ENCODE measurements at places on chromosomes 2 and 18.

- DNase-seq, result no peak
These were observed 11.1 kb upstream of the KLHL30 start for GRCh38 chr2:238127165-238128060.

- no peak for DNase-seq
These were observed 480.9 kb downstream of the TSN start for GRCh38 chr2:122236152-122236874.

- DNase-seq, result no peak
These were observed 14.7 kb downstream of the CD28 start for GRCh38 chr2:203720915-203721672.

- no peak for DNase-seq
These were observed 24.1 kb upstream of the PLEKHM3 start for GRCh38 chr2:208049441-208049840.

- DNase-seq, result no peak
These were observed 813 bp downstream of the NDC80 start for GRCh38 chr18:2572171-2572569.

- no peak for DNase-seq
These were observed 14.9 kb downstream of the CEBPZOS start for GRCh38 chr2:37211212-37211611.

GRCh38 chr2:241314226-241315092 is 1.0 kb downstream of the HDLBP start:
- DNase-seq, result no peak

- no peak for DNase-seq
These were observed 15.6 kb downstream of the SLC39A10 start for GRCh38 chr2:195672674-195673073.

DNA sequence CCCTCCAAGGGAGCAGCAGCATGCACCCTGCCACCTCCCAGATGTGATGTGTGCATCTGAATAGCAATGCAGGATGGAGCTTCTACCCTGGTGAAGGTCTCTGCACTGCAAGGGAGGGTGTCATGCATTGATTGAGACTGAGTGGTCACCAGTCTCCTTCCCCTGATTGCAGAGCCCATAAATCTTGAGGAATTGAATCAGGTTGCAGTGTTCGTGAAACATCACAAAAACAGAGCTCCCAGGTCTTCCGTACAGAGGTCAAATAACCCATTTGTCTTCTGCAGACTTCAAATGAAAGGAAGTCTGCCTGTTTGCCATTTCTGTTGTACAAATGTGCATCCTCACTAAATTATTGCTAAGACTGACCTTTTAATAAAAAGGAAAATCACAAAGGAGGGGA is 136.8 kb downstream of the WDSUB1 start:
- DNase-seq, result no peak

DNA sequence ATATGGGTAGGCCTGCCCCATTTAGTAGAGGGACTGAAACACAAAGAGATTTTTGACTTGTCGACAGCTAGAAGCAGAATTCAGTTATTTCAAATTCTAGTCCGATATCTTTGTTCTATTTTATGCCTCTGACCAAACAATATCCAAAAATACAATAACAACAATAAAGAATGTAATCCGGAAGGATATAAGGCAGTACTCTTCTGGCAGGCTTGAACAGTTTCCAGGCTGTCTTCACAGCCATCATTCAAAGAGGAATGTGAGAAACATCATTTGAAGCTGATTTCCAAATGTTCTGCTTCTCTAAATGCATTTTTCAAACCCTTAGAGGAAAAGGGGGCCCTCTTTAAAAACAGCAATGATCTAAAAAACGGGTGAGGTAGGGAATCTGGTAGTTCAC is 36.7 kb upstream of the SPTBN1 start:
- DNase-seq, result no peak

DNA sequence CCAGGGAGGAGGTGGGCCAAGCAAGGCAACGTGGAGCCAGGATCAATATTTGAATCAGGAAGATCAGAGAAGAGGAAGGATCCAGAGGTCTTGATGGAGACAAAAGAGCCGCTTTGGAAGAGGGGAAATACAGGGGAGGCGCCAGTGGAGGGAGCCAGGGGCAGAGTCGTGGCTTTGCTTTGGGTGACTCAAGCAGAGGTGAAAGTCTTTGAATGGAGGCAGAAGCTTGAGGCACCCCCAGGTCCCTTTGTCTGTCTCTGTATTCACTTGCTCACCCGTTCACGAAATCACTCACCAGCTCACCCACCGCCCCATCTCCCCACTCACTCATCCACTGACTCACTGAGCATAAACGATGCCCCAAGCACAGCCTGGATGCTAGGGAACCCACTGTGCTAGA is 134.1 kb downstream of the ACOXL start:
- DNase-seq, result no peak

GRCh38 chr2:156447761-156448160 is 11.6 kb downstream of the GPD2 start:
- no peak for DNase-seq

- DNase-seq, result no peak
These were observed 192.8 kb upstream of the RAB12 start for GRCh38 chr18:8416212-8417019.
